ENCODE measurements at places on chromosomes 5 and 9. TPM values are rescaled to one million over a fixed set of nuclear protein-coding genes. Genes with fewer than 3 reads are reported as not detected.

Gene CBY3
- polyA plus RNA-seq: not detected

Gene TYRP1
- polyA plus RNA-seq: not detected

Gene TMEM174
- not detected for polyA plus RNA-seq

Gene PCDHB4
- polyA plus RNA-seq: not detected

Gene TEK
- polyA plus RNA-seq: not detected

Measured in naive B cell (primary cell).